ENCODE measurements at places on chromosomes 2 and 18.
A peak's percentile ranks its signal among the peaks of the same experiment; 100 is the strongest.

DNA sequence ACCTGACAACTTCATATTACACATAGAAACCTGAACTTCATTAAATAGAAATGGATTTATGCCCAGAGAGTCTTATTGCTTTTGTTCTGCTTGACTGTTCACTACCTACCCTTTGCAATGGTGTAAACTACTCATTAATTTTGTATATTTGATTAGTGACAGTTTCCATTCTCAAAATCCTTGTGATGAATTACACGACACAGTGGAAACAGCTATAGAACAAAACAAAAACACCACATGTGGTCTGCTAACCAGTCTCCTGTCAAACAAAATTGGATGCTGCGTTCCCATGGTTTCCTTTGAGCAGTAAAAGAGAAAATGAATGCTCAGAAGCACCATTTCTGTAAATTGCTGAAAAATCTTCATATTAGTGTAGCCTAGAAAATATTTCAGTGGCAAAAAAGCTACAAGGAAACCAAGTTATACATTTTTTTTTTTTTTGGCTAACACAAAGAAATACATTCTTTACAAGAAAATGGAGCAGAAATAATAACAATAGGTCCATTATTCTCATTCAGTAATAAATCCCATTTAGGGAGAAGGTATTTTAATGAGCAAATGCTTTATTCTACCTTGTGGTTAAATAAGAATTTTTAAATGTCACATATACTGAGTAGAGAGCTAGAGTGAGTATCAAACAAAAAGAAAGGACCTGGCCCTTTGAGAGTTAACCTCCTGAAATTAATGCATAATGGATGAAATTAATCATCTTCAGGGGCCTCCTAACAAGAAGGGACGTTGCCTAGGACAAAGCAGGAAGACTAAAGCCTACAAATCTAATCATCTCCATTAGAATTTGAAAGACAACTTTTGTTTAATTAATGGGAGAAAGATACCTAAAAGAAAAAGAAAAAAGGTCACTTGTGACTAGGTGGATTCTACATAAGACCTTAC, 355.1 kb upstream of the ZC3H15 start:
- DNase-seq: peak; percentile 3

GRCh38 chr2:109558076-109558882, 55.5 kb downstream of the SEPTIN10 start:
- DNase-seq: no peak

DNA sequence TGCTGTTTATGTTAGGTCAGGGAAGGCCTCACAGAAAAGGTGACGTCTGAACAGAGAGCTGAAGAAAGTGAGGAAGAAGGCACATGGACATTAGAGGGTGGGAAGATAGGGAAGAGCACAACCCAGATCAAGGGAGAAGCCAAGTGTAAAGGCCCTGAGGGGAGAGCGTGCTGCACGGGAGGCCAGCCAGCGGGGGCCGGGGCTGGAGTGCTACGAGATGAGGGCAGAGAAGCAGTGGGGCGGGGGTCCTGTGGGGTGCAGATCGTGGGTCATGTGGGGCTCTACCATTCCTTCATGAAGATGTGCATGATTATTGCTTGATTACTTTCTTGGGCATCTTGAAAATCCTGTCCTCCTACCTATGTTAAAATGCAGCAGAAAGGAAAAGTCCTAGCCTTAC, 50.8 kb downstream of the PROC start:
- DNase-seq: no peak

DNA sequence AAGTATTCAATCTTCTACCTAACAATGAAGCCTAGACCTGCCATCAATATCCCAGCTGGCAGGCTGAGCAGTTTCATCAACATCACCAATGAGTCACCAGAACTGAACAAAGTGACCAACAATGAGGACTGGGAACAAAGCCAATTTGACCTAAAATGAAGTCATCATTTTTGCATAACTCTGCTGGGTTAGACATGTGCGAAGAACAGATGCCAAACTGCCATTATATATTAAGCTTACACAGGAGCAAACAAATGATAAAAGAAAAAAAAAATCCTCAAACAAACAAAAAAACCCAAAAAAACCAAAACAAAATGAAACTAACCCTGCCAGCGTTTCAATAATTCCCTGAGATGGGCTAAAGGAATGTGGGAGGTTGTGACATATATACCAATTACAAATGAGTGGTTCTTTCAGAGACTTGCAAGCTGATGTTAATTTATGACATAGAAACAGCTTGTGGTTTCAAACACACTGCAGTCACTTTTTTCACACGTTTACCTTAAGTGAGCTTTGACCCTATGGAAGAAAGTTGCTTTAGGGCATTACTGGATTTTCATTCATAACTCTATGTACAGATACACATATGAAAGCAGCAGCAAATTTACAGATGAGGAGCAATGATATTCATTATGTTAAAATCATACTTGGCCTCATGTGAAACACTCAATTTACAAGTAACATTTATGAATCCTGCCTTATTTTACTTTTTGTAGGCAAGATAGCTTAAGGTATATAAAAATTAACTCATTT, 56.9 kb upstream of the CCDC141 start:
- peak; percentile 53 for DNase-seq

GRCh38 chr2:229748950-229749349, 34.6 kb upstream of the DNER start:
- DNase-seq: peak; percentile 9

DNA sequence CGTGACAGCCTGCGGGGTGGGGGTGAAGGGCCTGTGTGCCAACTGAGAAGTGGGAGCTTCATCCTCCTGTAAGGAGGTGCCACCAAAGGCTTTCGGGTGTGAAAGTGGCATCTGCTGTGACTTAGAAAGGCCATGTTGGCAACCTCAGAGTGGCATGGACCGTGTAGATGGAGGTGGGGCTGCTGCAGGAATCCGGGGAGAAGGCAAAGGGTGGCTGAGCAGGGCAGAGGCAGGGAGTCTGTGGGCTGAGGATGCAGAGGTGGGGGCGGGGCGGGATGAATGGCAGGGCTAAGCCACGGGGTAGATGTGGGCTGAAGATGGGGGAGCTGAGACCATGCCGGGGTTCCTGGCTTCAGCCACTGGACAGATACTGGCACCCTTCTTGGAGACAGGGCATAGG, 28.2 kb downstream of the TOGARAM2 start:
- no peak for DNase-seq

DNA sequence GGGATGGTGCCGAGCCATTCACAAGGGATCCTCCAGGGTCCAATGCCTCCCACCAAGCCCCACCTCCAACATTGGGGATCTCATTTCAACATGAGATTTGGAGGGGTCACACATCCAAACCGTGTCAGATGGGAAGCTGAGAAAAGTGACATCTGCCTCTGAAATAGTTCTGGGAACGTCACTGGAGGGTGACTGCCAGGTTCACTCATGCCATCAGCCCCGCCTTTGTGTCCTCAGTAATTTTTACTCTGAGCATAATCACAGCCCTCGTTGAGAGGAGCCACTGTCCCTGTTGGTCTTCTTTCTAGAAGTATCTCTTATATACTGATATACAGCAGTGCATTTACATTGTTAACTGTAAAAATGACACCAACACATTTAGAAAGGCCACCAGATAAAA, 67.4 kb downstream of the KLHL29 start:
- no peak for DNase-seq

GRCh38 chr2:12501469-12502158, 215.1 kb upstream of the TRIB2 start:
- DNase-seq: no peak

GRCh38 chr2:46866770-46867246, 48.8 kb downstream of the MCFD2 start:
- DNase-seq: no peak

Data from cerebellar cortex (tissue), 1 donor.